NCI-H446 treated with DMSO at 0.1 percent for 48 hours (cell line): ENCODE measurements at places on chromosomes 3 and 15.

DNA sequence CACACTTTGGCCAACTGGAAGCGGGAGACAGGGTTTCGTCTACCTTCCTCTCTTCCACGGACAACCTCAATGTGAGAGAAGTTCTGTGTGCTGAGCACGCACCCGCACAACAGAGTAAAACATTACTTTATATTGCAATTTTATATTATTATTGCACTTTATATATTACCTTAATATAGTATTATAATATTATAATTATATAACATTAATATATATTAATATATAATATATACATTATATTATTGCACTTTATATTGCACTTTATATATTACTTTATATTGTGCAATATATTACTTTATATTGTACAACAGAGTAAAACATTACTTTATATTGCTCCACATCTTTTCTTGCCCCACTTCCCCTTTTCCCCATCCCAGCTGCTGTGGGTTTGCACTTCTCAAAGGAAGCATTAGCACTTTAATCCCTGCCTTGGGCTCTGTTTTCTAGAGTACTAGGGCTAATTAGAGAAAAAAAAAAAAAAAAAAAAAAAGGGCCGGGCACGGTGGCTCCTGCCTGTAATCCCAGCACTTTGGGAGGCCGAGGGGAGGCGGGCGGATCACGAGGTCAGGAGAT lies 76.4 kb upstream of the SLC4A7 start:
- peak; percentile 7 for DNase-seq

DNA sequence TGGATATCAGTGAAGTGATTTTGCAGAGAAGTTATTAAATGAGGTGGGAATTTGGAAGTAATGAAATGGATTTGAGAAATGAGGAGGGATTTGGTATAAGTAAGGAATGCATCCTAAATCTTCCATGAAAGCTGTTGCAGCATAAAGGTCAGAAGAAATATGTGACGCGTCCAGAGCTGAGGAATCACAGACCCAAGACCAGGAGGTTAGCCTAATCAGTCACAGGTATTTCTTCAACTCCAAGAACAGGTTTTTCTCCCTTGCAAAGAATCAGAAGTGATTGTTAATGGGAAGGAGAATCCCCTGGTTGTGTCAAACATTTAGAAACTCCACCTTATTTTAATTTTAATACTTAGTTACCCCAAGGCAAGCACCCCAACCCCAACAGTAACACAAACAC lies 253.2 kb downstream of the MEX3B start:
- no peak for DNase-seq

DNA sequence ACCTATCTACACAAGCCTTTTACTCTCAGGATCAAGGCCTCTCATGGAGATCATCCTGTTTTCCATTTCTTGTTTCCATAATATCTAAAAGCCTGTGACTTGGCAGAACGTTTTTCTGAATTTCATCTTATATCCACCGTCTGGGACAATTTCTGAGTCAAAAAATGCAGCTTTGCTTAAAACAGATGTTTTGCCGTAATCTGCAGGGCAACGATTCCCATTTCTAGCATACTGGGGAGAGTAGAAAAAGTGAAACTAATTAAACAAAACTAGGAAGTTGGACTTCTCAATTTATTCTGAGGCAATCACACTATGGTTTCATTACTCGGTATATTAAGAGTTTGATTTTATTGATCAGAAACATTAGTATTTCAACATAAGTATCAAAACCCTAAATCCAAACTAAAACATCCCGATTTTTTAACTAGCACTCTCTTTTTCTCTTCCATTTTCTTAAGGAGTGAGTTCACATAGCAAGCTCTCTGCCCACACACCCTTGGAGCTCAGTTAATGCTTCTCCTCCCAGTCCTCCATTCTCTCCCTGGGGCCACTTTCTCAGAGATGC lies 33.6 kb downstream of the SPATA12 start:
- DNase-seq = no peak

GRCh38 chr3:113507501-113508067 lies 7.4 kb downstream of the SPICE1 start:
- no peak for DNase-seq

GRCh38 chr15:57582090-57582489 lies 9.6 kb upstream of the MYZAP start:
- DNase-seq = no peak

DNA sequence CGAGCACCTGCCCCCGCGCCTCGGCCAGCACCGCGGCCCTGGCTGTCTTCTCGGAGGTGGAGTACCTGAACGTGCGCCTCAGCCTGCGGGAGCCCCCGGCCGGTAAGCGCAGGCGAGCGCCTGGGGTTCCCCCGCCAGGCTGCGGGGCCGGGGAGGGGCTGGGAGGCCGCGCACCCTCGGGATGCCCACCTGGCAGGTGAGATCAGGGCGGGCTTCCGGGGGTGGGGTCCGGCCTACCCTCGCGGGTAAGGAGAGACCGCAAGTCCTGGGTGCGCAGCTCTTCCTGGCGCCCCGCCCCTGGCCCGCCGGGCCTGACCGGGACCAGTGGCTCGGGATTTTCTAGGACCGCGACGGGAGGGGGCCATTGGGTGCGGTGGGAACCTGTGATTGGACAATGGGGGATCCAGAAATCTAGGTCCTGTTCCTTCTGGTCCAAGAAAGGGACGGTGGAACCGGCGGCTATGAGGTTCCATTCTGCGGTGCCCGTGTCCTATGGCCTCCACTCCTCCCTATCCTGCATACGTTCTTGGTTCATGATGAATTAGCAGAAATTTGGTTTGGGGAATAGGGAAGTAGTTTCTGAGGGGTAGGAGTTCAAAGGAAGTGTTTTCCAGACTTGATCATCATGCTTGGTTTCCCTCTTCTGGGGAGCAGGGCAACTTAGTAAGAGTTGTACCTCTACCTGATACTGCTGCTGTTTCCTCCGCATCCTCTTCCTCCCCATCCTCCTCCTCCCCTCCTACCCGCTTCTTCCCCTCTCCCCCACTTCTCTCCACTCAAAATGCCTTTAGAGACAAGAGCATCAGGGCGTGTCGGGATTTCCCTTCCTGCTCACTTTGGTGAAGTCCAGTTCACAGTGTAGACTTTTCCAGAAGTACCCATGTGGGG lies 808 bp downstream of the ARRDC4 start:
- no peak for DNase-seq

DNA sequence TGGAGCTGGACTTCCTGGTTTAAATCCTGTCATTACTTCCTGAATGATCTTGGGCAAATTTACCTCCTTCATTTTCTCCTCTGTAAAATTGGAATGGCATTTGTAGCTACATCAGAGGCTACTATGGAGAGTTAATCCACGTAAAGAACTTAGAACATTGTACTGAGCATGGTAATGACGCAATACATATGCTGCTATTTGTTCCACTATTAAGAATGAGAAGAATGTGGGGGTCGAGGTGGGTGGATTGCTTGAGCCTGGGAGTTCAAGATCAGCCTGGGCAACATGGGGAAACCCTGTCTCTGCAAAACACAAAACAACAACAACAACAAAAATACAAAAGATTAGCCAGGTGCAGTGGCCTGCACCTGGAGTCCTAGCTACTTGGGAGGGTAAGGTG lies 250.6 kb downstream of the RYR3 start:
- DNase-seq = no peak

- peak; percentile 22 for DNase-seq
Measured at GRCh38 chr3:138347960-138348753, at the start of gene MRAS. TSS of gene MRAS (plus strand) at chr3:138348579. CDS start at chr3:138372884, 24,305 bp downstream.

- no peak for DNase-seq
Measured at GRCh38 chr3:64954995-64955636, 267.3 kb upstream of the ADAMTS9 start.

DNA sequence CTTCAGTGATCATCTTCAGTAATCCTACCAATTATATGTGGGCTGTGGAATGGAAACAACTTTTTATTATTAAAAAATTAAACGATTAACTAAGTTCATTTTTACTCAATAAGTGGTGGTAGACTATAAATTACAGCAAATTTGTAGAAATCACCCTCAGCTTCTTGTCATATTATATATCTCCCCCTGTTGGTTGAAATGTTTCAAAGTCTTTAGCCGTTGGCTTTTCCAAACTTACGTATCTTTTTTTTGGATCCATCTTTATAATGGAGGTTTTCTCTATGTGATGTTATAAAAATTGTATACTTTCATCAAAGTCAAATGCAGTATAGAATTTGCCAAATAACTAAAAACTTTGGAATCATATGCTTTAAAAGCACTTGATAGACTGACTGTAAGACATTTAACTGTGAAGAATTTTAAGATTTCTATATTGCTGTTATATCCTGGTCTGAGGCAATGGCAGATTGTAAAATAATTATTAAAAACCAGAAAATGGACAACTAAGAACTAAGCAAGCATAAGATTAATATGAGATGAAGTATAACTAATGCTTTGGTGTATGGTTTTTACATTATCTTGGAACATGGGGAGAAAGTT lies 44.7 kb downstream of the ATP11B start:
- DNase-seq = no peak

DNA sequence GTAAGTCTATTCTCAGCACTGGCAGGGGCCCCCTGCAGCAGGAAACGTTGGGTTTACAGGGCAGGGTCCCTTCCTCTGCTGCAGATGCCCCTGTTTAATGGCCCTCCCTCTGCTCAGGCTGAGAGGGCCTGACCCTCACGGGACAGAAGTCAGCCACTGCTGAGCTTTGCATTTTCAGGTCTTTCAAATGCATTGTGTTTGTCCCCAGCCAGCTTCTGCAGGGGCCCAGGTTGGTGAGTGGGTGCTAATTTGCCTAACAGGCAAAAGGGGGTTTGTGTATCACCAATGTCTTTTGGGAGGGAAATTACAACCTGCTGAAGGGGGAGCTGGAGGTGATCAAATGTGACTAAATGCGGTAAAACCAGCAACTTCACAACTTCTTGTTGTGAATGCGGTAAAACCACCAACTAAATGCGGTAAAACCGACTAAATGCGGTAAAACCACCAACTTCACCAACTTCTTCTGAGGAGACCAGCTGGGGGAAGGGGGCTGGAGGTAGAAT lies 44.8 kb upstream of the UBE2E1 start:
- no peak for DNase-seq

DNA sequence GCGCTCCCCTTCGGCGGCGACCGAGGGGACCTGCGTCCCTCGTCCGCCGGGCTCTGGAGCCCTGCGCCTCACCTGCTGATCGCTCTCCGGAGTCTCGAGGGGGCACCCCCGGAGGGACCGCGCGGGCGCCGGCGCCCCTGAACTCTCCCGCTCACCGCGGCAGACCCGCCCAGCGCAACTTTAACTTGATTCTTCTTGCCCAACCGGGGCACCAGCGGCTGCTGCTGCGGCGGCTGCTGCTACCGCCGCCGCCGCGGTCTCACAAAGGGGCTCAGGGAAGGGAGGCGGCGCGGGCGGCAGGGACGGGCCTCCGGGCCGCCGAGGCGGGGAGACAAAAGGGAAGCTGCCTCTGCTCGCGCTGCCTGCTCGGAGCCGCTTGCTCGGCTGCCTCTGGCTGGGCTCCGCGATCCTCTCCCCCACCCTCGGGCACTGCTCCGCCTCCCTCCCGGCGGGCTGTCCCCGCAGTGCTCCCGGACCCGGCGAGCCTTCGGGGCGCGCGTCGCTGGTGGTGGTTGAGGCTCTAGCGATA lies at the start of gene PPM1L:
TSS of gene PPM1L (plus strand) at position 456 of the 529 bp plus-strand sequence.
- DNase-seq = peak; percentile 24

GRCh38 chr3:95341314-95341713 lies 1278.5 kb downstream of the NSUN3 start:
- no peak for DNase-seq

- peak; percentile 15 for DNase-seq
Measured at GRCh38 chr3:158085931-158086330, 20.3 kb downstream of the SHOX2 start.

DNA sequence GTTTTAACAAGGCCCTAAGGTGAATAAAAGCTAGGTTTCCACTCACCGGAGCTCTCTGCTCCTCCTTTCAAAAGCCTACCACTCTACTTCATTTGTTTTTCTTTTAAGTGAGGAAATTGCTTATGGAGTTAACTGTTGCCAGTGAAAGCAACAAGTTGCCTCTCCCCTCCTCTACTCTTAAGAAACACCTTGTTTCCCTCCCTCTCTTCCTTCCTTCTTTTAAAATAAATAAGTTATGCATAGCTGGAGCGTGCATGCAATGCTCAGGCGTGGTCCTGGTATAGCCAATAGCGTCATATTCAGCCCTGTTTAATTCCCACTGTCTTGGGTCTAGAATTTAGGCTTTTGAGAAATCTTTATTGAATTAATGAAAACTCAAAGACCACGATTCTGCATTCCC lies 101.1 kb upstream of the IGF1R start:
- no peak for DNase-seq
